ENCODE measurements at places on chromosomes 5 and 9.

DNA sequence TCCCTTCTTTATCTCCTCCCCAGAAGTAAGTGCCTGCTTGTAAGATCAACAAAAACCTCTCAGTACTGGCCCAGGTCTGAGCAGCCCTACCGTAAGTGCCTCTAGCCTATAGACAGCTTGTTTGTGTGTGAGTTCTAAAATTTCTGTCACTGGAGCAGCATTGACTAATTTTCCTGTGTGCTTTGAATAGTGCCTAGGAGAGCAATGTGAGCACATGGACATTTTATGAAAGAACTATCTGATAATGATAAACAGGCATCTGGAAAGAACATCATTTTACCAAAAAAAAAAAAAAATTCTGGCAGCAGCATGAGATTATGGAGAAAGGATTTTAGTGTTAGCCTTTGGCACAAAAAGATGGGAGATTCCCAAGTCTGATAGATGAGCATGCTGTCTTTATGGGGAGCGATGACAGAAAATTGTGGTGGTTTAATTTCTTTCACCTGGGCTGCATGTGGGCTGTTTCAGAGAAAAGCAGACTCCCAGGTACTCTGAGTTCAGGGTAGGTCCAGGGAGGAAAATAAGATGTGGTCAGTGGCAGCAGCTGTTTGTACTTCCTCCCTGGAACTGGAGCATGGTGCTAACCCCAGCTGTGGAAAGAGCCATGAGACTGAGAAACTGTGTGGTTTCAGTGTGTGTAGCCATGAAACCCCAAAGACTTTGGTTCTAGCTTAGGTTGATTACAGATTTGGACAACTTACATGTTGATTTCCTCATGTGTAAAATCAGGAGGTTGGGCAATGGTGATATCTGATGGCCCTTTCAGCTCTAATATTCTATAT lies 419.9 kb downstream of the NTRK2 start:
- DNase-seq = no peak

DNA sequence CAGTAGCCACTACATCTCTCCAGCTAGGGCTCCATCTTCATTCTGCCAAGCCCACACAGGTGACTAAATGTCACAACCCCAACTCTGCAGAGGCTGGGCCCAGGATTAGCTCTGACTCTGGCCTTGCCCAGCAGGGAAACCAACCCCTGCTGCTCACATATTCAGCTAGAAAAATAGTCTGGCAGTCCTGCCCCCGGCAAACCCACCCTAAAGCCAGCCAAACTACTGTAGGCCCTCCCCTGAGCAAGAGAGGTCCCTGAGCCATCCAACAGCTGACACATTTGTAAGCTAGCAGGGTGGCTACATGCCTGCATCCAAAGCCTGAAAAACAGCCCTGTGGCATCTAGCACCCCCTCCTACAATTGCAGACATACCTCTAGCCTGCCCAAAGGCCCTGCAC lies 11.3 kb upstream of the HAVCR2 start:
- DNase-seq = no peak

GRCh38 chr5:145180371-145180770 lies 654.8 kb downstream of the PRELID2 start:
- no peak for DNase-seq

- no peak for DNase-seq
Observed at GRCh38 chr5:124650147-124650561, 96.3 kb downstream of the ZNF608 start.

GRCh38 chr5:1767524-1768282 lies 31.9 kb downstream of the MRPL36 start:
- no peak for DNase-seq

DNA sequence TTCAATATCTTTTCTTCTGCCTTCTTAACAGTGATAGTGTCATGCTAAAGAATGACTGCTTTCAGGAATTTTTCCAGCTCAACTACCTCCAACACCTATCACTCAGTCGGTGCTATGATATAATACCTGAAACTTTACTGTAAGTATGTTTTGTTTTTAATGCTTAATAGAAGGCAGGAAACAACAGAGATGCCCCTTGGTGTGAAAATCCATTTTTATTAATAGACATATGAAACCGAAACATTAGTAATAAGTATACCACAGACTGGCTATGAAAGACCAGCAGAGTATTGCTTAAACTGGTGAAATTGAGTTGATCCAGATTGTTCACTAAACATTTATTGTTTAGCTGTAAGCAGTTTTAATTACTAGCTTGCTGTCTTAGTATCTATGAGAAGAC lies 25.2 kb downstream of the SKP2 start:
- no peak for DNase-seq

DNA sequence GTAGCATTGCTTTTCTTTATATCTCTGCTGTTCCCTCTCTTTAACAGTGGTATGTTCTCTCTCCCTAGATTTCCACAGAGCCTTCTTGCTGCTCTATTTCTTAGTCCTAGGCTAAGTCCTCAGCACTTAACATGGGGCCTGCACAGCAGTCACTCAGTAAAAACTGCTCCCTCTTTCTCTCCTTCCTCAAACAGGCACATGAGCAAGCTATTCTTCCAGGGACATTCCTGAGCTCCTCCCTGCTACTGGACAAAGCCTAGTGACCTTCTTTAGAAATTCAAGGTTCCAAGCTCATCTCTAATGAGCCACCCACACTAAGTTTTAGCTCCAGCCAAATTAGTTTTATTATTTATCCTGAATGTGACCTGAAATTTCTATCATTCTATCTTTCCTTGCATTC lies 39.5 kb downstream of the TRIM32 start:
- DNase-seq = no peak

GRCh38 chr9:72779614-72780013 lies 173.2 kb downstream of the ALDH1A1 start:
- DNase-seq = no peak

DNA sequence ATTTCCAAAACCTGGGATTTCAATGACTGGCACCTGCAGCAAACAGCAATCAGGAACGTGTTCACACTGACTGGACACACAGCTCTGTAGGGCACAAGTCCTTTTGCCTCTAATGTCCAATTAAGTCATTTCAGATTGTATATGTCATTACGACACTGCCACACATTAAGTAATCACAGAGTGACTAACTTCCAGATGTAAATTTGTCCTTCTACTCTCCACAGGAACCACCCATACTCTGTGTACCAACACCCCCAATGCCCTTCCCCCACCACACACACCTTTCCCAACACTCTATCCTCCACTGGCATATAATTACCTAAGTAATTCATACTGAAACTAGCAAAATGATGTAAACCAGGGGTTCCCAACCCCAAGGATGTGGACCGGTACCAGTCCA lies 30.5 kb downstream of the LARS1 start:
- DNase-seq = no peak

DNA sequence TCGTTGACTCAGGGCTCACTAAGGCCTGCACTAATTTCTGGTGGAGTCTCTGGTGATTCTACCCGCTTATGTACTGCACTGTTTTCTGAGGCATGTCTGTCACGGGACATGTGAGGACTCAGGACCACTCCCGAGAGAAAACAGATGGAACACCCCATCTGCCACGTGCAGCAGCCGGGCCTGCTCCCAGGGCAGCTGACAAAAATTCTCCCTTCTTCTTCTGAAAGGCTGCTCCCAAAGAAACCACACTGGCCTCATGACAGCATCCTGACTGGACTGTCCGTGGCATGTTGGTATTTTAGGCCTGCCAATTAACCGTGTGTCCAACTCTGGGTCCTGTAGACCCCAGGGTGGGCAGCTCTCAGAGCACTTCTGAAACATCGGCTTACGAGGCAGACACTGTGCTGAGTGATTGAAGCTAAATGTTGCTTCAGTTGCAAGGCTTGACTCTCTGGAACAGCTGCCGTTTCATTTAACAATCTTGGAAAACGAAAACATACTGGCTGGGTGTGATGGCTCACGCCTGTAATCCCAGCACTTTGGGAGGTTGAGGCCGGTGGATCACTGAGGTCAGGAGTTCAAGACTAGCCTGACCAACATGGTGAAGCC lies 39.0 kb downstream of the FAM240B start:
- DNase-seq = no peak

DNA sequence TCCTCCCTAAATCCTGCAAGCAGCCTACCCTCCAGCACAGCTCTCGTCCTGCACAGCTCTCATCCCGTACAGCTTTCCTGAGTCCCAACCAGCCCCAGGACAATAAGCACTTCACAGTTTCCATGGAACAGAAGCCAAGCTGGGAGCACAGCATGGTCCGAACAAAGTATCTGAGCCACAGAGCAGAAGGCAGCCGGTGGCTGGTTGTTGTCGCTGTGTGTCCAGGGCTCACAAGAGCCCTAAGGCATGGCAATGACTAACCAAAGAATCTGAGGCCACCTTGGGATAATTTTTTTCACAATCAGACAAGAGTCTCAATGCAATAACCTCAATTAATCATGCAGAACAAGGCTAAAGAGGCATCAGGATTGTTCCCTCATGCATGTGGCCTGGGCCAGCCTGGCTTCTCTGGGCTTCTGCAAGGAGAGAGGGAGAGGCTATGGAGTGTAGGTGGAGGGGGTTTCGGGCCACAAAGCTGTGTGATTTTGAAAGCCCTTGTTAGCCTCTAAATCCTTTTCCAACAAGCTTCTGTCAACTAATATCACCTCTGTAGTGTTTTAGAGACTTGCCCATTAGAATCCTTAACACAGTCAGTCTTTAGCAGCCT lies 323.4 kb downstream of the PIK3R1 start:
- DNase-seq = no peak

DNA sequence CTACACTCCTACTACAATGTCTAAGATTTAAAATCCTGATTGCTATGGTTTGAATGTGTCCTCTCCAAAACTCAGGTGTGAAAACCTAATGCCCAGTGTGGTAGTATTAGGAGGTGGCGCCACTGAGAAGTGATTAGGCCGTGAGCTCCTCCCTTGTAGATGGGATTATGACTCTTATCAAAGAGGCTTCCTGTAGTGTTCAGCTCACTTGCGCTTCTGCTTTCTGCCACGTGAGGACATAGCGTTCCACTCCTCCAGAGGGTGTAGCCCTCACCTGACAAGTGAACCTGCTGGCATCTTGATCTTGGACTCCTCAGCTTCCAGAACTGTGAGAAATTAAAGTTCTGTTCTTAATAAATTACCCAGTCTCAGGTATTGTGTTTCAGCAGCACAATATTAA lies 33.0 kb upstream of the WHRN start:
- DNase-seq = peak; percentile 54

DNA sequence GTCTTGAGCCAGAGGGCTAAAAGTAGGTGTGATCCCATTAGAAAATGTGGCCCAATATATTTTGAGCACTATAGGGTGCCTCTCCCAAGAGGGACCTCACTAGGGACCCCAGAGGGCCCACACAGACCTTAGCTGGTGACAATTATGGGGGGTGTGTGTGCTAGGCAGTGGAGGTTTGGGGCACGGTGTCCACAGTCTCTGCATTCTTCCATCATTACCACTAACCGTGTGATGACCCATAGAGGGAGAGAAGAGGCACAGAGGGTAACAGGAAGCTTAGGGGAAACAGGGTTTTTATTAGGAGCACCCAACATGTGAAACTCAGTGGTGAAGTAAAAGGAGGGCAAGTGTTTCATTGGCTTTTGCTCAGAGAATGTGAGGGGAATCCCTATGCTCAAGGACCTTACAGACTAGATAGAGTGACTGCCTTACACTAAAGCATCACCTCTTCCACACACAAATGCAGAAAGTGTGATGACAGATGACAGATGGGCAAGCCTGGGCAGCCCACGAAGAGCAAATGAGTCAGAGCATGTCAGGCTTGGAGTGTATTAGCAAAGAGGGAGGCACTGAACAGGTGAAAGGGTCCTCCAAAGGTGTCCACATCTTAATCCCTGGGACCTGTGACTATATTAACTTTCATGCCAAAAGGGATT lies 2.5 kb upstream of the ACTL7A start:
- DNase-seq = no peak

- no peak for DNase-seq
Observed at GRCh38 chr5:142053426-142054151, 40.8 kb upstream of the GNPDA1 start.

DNA sequence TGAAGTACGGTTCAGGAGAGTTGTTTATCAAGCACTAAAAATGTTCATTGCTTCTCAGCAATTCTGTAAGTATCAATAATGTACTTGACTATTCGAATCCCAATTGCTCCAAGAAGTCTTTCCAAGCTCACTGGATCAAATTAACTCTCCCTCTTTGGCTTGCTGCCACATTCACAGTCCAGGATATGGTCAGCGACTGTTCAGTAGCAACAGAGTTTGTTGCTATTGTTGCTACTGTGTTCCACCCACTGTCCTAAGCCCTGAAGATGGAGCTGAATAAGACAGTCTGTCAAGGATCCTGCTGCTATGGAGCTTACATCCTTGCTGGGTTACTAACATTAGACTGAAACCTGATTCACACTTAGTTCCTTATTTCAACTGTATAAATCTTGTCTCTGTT lies 110.8 kb downstream of the FGF10 start:
- DNase-seq = no peak

GRCh38 chr5:132243366-132243977 lies 14.0 kb upstream of the PDLIM4 start:
- DNase-seq = no peak

DNA sequence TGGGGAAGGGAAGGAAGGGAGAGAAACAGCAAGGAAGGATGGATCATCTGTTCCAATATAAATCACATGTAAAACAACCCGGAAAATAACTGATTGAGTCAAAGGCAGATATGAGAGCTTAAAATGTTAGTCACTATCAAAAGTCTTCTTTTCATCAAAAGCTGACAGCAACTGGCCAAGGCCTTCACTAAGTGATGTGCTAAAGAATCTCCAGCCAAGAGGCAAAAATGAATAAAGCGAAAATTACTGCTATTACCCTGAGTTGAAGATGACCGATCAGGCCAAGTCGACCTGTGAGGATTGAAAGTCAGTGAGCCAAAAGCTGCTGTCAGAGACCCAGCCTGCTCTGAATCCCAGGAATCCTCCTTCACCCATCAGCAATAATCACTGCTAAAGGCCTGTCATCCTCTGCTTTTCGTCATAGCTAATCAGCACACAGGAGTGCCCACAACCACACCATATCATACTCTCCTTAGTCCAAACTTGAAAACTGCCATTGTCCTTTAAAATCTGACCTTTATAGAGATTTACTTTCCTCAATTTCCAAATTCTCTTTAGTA lies 736.9 kb downstream of the TLE1 start:
- DNase-seq = no peak

- no peak for DNase-seq
Observed at GRCh38 chr9:109941771-109942170, 161.8 kb downstream of the PALM2AKAP2 start.

DNA sequence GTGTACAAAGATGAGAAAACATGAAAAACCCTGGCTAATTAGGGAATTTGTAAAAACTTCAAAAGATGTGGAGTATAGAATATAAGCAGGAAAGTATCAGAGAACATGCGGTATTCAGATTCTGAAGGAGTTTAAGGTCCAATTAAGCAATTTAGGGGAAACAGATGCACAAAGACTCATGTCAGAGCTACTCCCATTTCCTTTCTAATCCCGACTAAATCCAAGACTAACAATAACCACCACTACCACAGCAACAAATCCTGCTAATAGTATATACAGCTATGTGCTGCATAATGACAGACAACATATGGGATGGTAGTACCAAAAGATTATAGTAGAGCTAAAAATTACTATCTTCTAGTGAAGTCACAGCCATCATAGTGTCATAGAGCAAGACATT lies 102.1 kb downstream of the LURAP1L start:
- DNase-seq = no peak

Measured in hematopoietic multipotent progenitor cell treated with erythropoietin and hydrocortisone succinate and interleukin-3 and kit ligand, for 6 days (in vitro differentiated cells).